AG20443 (cell line): ENCODE measurements at places on chromosomes 2 and 18.

DNA sequence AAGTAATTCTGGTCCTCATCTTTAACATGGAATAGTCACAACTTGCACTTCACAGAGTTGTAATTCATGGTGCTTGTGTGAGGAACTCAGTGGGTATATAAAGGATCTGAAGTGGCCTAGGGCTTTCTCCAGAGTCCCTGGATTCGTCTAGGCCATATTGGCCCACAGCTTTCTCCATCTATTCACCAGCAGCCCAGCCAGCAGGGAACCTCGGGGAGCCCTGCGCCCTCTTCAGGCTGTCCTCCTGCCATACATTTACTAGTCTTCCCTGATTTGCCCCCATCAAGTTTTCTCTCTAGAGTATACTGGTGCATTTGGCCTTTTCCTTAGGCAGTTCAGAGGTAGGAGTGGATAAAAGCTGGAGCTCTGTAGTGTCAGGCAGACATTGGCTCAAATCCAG is 278.3 kb downstream of the MYCN start:
- DNase-seq, result no peak

DNA sequence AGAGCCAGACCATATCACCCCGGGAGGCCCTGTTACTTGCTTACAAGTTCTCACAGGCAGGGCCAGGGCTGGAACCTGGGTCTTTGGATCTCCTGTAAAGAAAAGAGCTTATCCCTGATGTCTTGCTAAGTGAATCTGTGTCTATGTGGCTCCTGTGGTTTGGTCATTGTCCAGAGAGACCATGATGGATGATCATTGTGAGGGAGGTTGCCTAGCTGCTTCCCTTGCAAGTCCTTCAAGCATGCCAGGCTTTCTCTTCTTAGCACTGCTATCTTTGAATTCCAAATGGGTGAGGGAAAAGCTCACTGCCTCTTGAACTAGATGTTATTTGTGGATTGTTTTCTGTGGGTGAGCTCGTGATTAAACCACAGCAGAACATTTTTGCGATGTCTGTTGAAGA is 151.6 kb downstream of the FSHR start:
- peak; percentile 60 for DNase-seq

- DNase-seq, result no peak
Observed at GRCh38 chr2:15976354-15976753, 36.0 kb downstream of the MYCN start.

DNA sequence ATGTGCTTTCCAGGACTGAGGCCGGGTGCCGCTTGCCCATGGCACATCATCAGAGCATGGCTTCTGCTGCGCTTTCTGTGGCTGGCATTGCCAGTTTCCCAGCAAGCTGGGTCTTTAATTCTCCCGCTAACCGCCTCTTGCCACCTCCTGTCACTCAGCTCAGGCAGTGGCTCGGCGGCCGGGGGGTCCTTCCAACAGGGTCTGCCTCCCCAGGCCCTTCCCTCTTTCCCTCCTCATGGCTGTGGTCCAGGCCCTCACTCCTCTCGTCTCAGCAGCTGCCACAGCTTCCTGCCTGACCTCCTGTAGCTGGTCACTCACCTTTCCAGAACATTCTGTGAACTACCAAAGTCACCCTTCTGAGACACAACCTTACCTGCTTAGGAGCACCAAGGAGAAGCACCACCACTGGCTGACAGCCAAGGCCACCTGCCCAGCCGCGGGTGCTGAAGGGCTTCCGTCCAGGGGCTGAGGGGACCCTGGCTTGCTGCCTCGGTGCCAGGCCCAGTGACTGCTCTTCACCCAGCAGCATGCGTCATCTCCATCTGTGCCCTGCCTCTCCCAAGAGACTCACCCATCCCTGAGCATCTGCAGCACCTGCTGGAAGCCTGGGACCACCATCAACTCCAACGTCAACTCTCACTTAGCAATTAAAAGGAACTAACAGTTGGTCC is 22.6 kb downstream of the CHMP1B start:
- no peak for DNase-seq

GRCh38 chr2:191995285-191995684 is 148.4 kb upstream of the CAVIN2 start:
- DNase-seq, result no peak

DNA sequence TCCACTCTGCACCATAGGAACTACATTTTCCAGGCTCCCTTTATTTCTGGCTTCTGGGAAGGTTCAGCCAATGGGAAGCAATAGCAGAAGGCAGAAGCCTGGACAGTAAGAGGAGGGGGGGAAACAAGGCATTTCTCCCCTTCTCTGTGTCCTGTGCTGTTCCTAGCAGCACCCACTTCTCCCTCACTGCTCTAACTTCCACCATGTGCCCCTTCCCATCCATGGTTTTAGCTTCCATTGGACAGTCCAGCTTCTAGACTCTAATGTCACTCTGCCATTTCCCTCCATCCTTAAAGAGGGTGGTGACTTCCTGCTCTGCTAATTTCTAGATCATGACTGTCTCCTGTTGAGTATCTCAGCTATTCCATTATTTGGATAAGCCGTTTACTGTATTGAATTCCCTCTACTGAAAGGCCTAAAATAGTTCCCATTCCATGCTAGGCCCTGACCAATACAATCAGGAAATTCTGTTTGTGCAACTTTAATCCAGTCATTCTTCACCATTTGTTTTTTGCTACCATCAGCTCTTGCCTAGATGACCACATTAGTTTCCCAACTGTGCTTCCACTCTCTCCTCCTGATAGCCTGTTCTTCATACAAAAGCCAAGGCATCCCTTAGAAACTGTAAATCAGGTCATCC is 20.8 kb upstream of the LYPD1 start:
- DNase-seq, result peak; percentile 27

DNA sequence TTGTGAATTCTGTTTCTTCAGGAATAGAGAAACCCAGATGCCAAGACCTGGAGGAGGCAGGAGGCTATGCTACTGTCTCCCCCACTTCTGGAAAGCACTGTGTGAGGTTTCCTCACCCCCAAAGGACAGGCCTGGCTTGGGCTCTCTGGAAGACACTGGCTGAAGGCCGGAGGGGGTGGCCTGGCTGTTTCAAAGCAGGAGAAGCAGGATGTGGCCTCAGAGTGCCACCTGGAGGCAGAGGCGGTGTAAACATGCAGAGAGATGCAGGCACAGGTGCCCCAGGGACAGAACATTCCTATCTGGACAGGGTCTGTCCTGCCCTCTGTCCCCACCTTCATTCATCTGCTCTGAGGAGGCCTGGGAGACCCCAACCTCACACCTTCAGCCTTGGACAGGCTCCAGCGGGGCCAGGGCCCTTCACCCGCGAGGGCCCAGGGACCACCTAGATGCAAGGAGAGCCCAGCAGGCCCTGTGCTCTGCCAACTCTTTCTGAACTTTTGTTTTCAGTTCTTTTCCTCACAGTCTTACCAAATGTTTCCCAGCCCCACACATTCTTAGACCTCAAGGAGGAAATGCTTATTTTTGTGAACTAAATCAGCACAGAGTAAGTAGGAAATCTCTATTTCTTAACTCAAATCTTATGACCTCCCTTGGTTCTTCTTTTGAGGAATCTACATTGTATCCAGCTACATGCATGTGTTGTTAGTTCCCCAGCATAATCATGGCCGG is 79.2 kb downstream of the LONRF2 start:
- DNase-seq, result peak; percentile 85
